ENCODE measurements at places on chromosomes 7 and 10. TPM values are rescaled to one million over a fixed set of nuclear protein-coding genes. Genes with fewer than 3 reads are reported as not detected.

DNA sequence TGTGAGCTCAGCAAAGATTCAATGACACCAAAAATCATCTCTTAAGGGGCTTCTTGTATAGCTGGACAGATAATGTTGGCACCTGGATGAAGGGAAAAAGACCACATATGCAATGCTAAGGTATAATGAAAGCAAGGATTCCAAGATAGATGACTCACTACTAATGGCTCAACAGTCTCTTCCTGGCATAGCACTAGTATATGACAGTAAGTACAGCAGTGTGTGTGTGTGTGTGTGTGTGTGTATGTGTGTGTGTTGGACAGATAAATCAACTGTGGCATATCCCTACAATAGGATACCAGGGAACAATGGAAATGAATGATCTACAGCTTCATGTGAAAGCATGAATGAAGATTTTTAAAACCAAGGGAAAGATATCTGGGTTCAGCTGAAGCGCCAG is 257.1 kb downstream of the SFMBT2 start:
- DNase-seq: no peak

GRCh38 chr7:132614428-132615318 is 38.4 kb upstream of the PLXNA4 start:
- DNase-seq: peak; percentile 49

GRCh38 chr7:55303220-55303619 is 61.9 kb upstream of the LANCL2 start:
- no peak for DNase-seq

DNA sequence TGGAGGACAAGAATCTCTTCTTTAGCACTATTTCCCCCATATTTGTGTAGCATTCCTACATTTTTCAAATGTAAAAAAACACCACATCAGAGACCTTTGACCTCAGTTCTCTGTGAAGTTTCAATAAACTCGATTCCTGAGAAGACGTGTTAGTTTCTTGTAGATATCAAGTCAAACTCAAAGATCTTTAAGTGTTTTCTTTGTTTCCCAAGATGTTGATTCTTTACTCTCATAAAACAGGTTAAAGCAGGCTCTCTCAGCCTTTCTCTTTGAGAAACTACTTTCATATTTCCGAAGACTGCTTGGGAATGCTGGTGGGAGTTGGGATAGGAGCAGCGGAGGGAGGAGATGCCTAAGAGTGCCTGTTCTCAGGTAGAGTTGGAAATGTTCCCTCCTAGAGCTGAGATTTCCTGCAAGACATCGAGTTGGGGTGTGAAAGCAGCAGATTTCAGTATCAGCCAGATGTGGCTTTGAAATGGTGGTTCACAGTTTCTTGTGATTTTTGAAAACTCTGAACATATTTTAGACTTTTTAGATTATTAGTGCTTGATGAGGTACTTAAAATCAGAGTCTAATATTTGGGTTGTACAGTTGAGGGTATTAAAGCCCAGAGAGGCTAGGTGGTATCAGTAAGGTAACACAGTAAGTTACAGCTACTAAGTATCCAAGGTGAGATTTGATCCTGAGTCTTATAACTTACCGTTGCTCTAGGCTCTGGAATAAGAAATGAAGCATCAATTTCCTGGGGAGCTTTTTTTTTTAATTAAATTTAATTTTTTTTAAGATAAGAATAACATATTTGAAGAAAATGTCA is 13.9 kb downstream of the ADK start:
- DNase-seq: no peak

The PTF1A gene
- not detected for total RNA-seq

DNA sequence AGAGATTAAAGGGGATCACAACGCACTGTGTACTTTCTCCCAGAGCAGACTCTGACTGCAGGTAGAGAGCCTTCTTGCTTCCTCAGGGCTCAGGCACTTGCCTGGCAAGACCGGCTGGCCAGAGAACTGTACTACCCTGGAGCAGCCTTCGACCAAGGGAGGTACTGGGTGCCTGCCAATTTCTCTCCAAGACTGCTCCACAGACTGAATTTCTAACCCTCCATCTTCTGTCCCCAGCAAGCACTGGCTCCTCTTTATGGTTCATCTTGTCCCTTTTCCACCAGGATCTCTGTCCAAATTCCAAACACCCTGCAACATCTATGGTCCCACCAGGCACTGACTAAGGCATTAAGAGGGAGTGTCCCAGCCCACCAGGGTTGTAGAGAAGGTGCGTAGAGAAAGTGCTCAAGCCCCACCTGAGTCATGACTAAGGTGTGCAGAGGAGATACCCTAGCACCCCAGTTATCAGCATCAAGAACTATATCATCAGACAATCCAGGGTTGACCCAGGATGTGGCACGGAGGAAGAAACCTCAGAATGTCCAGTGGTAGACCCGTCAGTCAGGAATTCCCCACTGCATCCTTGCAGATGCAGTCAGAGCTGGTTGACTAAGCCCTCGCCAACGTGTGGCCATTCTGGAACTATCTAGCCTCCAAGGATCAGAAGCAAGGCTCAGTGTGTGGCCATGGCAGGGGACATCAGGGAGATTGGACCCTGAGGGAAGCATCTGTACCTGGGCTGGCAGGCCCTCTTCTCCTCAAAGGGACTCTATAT is 60.9 kb upstream of the CAMK2B start:
- DNase-seq: no peak

The IQCE gene
- 32.0 TPM for total RNA-seq

DNA sequence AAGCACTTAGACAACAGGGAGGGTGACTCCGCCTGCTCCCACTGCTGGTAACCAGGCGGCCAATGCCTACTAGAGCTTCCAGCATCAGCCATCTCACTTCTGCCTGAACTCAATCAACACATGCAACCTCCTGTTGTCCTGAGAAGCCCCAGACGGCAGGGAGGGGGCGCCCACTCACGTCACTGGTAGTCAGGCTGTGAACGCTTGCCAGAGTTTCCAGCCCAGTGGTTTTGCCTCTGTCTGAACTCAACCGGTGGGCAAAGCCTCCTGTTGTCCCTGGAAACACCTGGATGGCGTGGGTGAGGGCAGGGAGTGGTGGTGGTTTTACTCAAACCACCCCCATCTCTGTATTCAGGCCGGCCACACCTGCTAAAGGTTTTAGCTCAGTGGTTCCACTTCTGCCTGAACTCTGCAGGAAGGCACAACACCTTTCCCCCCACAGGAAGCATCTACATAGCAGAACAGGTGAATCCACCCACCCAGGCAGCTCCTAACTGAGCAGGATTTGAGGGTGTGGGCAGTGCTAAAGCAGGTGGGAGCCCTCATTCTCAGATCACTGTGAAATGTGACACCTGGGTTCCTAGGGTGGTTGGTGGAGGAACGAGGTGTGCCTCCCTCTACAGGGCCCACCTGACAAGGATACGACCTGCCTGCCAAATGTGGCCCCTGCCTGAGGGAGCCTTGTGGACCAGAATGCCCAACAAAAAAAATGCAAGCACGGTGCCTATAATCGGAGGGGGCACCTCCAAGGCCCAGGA is 563.0 kb upstream of the SEMA3D start:
- no peak for DNase-seq

The CALHM3 gene
- not detected for total RNA-seq

DNA sequence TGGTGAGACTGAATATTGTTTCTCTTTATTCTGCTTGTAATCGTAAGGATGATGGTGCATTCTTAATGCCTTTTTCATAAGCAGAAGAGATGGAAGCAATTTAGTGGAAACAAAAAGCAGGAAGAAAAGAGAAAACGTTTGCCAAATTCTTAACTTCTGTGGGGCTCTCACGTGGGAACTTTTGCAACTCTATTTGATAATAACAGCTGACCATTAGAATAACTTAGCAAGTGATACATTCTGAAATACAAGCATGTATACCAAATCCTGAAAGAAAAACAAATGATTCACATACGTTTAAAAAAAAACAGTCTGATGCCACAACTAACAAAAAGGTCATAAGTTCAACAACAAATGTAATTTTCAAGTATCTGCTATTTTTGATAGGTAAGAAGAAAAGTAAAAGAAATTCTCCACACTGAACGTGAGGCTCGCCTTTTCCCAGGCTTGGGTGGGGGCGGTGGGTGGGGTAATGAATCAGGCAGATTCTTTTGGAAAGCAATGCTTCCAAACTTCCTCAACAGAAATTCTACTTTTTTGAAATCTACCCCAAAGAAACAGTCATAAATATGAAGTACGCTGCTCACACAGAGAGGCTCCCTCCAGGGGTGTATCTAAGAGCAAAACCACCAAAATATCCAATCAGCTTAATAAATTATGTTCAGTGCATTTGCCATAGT is 446.2 kb upstream of the MGMT start:
- no peak for DNase-seq

The SYT15B gene
- 40.6 TPM for total RNA-seq

The RASA4B gene
- 22.6 TPM for total RNA-seq

GRCh38 chr10:13924040-13924725 is 337.4 kb downstream of the PRPF18 start:
- no peak for DNase-seq

DNA sequence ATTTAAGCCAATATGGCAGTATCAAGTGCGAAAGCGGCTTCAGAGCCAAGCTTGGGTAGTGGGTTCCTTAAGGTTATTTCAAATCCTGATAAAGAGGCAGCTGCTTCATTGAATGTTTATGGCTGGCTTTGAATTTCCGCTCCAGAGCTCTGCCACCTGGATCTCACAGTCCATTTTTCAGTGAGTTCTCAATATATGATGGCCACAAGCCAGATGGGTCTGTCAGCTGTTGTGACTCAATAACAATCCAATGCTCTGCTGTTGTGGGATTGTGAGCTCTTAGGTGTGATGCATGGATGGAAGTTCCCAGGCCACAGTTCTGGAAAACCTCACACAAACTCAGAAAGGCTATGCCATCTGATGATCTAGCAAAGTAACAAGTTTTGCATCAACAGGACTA is 743.8 kb upstream of the LRRN3 start:
- DNase-seq: no peak

DNA sequence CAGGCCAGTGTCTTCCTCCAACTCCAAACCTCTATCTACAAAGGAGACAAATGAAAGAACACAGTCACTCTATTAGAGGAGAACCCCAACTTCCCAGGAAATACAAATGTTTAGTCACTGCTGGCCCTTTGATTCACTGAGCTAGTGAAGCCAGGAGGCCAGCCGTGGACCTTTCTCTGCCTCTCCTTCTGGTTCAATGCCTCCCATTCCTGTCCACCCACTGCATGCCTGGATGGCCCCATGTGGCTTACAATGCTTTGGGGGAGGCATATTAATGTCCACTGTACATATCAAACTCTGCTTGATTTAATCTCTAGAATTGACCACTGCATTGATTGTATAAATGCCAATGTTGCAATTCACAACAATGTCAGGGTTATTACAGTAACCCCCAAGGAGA is 687.3 kb downstream of the KCNMA1 start:
- DNase-seq: no peak

- no peak for DNase-seq
Measured at GRCh38 chr10:1729751-1730150, 7.6 kb downstream of the ADARB2 start.

The POLR2J2 gene
- total RNA-seq: 14.8 TPM

- DNase-seq: no peak
Measured at GRCh38 chr7:45482451-45482850, 91.7 kb upstream of the ADCY1 start.

DNA sequence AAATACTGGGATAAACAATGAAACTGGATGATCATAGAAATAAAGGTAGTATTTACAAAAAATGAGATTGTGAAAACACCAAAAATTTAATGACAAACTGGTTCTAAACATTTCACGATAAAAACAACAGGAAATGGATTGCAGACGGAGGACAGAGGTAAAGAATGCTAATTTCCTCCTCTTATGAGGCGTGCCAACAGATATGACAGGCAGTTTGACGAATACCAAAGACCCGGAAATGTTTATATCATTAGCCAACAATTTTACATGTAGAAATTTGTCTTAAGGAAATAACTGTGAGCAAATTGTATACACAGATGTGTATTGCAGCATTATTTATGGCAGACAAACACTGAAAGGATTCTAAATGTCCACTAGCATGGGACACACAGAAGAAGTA is 162.0 kb upstream of the MGMT start:
- DNase-seq: no peak

The FXYD4 gene
- total RNA-seq: not detected

GRCh38 chr7:142603870-142604448 is 145.3 kb upstream of the PRSS1 start:
- DNase-seq: no peak

DNA sequence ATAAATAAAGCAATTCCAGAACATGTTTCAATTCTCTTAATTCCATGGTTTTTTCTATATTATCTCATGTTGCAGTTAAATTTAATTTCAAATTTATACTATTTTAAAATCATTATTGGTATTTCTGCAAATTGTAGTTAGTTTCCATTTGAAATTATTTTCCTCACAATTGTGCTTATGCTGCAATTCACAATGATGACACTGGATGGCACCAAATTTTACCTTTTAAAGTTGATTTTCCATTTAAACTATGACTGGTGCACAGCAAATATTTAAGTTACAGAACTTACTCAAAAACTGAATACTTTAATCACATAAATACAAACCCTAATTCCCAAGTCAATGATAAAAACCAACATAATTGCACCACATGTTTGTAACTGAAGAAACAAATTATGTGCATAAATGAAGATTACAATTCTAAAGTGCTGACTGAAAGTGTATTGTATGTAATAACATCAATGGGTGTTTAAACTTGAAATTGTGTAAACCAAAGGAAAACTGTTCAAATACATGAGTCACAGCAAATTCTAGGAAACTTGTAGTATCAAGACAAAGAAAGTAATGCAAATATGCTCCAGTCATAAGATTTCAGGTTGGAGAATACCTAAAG is 75.3 kb upstream of the AASS start:
- DNase-seq: no peak

- no peak for DNase-seq
Measured at GRCh38 chr10:78224602-78225001, 190.9 kb downstream of the RPS24 start.

The TLX1 gene
- not detected for total RNA-seq

GRCh38 chr10:34334908-34335307 is 480.2 kb downstream of the PARD3 start:
- no peak for DNase-seq

DNA sequence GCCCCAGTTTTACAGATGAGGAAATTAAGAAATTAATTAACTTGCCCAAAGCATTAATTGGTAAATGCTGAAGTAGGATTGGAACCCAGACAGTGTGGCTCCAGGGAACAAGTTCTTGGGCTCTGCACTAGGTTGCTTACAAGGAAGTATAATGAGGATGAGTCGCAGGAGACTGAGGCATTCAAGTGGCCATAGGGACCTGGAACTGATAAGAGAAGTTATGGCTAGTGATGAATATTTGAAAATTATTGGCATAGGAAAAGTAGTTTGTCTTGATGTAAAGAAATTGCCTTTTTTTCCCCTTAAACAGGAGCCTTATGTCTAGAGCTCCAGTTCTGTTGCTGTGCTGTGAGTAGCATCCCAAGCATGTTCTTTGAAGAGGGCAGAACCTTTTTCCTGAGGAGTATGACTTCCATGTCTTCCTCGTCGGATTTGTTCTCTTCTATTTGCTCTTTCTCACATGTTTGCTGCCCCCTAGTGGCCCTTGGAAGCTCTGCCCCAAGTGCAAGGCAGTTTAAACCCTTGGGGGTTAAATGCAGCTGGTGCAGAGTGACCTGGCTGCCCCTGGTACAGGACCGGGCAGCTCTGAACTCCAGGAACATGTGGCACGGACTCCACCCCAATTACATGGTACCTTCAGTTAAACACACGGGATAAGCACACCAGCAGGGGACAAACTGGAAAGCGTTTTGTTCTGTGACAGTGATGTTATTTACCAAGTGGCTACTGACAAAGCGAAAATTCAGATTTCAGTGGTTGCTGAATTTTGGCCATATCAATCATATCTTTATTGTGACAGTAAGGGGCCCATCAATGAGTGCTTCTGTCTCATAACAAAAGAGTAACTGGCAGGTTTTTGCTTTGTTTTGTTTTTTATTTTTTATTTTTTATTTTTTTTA is 148.8 kb downstream of the HECW1 start:
- peak; percentile 73 for DNase-seq
